Thoracic aorta (tissue), 2 donors: ENCODE measurements at places on chromosomes 3 and 15.

DNA sequence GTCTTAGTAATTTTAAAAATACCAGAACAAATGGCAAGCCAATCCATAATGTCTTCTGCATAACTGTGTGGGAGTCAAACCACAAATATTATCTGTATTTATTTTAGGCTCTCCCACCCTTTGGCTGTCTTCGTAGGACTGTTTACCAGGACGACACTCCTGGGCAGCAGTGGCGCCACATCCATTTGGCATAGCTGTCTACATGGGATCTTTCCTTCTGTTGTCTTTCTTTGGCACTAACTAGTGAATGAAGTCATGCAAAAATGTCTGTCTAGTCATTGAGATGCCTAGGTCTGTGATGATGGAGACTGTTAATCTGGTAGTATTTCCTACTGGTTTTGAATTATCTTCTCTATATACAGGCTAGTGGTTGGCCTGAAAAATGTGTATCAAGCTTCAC, 54.0 kb upstream of the CHMP2B start:
- no peak for DNase-seq

DNA sequence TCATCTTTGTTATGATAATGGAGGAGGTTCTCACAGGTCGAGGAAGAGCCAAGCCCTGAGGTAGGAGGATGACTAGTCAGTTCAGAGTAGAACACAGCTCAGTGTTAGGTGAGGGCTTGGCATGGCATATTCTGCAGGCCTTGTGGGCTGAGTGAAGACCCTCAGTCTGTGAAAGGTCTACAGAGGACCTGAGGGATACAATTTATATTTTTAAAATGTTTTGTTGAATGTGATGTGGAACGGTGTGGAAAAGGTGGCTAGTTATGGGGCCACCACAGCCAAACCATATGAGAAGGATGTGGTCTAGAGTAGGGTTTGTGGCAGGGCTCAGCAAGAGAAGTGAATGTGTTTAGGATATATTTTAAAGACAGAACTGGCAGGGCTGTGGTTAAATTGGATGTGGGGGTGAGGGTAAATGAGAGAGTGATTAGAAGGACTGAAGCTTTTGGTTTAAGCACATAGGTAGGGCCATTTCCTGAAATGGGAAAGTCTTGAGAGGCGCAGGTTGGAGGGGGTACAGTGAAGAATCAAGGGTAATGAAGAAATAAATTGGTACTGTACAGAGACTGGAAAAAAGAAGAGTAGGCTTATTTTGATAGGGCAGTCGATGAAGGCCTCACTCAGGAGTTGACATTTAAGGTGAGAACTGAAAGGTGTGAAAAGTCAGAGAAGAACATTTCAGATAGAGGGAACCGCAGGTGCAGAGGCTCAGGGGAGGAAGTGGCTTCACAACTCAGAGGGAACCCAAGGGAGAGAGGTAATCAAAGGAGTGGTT, 60.5 kb downstream of the SPTSSB start:
- no peak for DNase-seq

DNA sequence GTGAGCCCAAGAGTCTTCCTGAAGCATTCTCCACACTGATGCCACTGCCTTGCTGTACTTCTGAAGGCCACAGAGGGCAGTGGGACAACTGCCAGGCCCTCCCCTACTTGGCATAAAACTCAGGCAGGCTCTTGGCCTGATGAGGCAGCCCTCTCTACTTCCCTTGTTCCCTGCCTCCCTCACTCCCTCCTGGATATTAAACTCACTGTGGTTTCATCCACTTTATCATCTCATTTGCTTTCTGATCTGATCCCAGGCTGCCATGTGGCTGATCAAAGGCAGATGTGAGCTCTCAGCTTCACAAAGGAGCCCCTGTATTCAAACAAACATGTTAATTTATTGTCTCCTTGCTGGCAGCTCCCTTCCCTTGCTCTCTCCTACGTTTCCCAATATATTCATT, 533.5 kb downstream of the IGSF11 start:
- no peak for DNase-seq

GRCh38 chr3:20853890-20854289, 667.9 kb upstream of the SGO1 start:
- no peak for DNase-seq

GRCh38 chr3:193560870-193561269, 6.2 kb upstream of the ATP13A4 start:
- DNase-seq: no peak

GRCh38 chr3:129481766-129482332, 41.8 kb downstream of the IFT122 start:
- no peak for DNase-seq

DNA sequence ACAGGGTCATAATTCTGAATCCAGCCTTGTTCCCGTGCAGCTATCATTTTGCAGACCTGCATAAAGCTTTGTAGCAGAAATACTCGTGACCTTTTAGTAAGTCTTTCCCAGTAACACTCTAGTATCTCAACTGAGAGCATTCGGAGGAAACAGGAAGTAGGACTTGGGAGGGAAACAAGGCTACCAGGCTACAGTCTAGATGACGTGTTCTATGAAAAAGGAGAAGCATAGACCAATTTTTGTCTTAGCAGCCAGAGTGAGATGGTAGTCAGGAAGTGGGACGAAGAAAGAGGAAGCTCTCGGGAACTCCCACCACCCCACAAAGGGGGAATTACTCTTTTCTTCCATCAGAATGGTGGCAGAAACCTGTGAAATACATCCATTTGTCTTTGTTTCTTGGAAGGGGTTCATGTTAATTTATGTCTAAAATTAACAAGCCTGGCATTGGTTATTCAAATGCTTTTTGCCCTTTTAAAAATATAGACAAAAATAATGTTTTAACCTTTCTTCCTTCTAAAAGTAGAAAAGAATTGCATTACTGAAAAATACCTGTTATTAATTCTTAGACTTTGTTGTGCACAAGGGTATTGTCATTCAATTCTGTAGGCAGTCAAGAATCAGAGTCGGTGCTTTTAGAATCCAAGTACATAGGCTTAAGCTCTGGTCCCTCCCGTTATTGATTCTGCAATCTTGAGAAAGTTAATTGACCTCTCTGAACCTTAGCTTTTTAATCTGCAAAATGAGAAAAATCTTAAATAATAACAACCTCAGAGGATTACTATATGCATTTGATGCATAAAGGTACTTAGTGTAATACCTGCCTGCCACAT, 1.6 kb upstream of the SUCNR1 start:
- DNase-seq: no peak

- no peak for DNase-seq
These were observed 110.2 kb downstream of the PLCL2 start for GRCh38 chr3:16994854-16995525.

DNA sequence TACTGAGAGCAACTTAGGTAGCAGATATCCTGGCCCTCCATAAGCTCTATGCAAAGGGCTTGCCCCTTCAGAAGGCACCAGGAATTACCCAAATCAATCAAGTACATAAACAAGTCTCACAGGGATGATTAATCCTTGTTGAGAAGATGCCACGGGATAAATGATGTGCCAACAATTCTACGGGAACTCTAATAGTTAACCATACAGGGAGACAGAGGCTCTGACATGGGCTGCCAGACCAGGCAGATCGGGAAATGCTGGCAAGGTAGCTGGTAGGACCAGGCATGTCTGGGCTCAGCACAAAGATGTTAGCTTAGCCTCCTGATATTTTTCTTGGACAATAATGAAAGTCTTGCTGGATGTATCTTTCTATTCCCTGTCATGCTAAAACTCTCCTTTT, 249.3 kb upstream of the THBS1 start:
- DNase-seq: no peak

- DNase-seq: no peak
These were observed 915 bp upstream of the CALML4 start for GRCh38 chr15:68205954-68206539.

DNA sequence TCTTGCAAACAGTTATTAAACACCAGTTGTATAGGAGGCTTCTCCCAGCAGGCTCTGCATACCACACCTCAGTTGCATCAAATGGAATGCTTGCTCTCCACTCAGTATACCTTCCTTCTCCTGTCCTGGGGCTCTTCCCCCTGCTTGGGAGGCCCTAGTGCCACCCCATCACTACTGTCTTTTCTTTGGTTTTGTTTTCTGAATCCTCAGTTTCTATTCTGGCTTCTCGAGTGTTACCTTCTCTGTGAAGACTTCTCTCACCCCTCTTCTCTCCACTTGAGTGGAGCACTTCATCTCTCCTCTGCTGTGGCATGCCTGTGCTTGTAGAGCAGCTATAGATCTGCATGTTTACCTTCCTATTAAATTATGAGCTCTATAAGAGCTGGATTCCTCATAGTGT, 75.7 kb upstream of the TPRG1 start:
- no peak for DNase-seq

- no peak for DNase-seq
These were observed 902.9 kb downstream of the EPHA3 start for GRCh38 chr3:90010341-90010740.

DNA sequence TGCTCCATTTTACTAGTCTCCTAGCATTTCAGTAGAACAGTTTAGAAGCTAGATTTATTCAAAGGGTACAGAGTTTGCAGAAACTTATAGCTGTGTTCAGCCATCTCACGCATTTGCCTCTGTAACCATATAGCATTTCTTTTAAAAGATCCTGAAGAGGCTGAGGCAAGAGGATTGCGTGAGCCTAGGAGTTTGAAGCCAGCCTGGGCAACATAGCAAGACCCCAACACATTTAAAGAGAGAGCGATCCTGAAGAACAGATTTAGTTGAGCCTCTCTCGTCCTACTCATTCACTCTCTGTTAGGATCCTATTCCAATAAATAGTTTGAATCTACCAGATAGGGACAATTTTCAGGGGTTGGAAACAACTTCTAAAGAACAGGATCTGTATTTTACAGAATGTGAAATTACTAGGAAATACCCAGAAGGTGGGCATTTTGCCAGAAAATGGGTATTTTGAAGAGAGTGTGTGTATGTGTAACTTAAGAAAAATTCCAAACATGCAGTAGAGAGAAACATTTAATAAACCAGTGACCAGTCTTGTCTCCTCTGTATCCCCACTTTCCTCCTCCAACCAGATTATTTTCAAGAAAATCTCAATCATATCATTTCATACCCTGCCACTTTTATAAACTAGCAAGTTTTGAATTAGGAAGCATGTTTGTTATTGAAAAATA, 4.5 kb downstream of the EIF3J start:
- DNase-seq: no peak

GRCh38 chr15:29917600-29918597, 95.6 kb upstream of the TJP1 start:
- DNase-seq: no peak

GRCh38 chr3:79497447-79498111, 270.2 kb downstream of the ROBO1 start:
- no peak for DNase-seq

GRCh38 chr15:79339588-79340314, 28.8 kb downstream of the TMED3 start:
- DNase-seq: no peak

GRCh38 chr3:14410503-14411165, 8.2 kb downstream of the SLC6A6 start:
- no peak for DNase-seq

GRCh38 chr15:43867096-43867495, 40.3 kb downstream of the WDR76 start:
- no peak for DNase-seq

- no peak for DNase-seq
These were observed 86.9 kb downstream of the CRYGS start for GRCh38 chr3:186457236-186457635.

DNA sequence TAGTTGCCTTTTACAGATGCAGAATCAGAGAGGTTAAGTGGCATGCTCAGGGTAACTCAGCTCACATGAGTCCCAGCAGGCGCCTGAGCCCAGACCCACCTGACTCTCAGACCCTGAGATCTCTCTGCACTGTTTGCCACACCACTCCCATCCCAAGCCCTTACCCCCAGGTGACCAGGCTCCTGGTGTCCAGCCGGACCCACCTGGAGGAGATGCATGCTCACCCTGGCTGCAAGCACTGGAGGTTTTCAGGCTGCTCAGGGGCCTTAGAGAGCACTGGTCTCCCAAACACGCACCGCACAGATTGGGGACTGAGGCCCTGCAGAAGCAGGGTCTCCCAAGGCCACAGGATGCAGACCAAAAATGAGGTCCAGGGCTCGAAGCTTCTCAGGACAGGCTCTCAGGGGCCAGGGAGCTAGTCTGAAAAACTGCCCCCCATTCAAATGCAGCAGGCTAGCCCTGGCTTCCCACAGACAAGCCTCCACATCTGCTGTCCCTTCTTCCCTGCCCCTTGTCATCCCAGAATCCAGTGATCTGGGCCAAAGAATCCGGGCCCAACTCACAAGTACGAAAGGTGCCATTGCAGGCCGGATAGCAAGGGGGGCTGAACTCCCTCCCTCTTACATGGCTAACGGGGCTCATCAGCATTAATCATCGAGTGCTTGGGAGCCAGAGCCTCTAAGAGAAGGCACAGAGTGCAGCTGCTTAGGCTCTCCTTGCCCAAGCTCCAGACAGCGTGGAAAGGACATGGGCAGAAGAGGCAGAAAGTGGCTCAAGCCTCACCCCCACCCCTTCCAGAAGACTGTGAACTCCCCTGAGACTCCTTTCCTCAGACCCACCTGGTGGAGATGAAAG, 90.2 kb upstream of the PRR20G start:
- DNase-seq: no peak

DNA sequence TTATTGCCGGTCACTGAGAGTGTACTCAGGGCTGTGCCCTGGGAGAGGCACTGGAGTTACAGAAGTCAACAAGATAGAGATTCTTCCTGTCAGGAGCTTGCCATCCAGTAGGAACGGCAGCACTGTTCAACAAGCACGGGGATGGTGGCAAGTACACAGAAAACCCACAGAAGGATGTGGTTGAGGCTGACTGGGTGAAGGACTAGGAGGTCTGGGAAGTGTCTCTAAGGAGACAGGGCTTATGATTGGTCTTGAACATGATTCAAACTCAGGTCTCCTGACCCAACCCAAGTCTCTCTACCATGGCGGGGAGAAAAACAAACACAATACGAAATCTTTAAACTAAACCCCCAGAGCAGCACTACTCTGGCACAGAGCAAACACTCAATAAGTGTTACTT, 37.6 kb downstream of the ERICH6 start:
- DNase-seq: no peak

DNA sequence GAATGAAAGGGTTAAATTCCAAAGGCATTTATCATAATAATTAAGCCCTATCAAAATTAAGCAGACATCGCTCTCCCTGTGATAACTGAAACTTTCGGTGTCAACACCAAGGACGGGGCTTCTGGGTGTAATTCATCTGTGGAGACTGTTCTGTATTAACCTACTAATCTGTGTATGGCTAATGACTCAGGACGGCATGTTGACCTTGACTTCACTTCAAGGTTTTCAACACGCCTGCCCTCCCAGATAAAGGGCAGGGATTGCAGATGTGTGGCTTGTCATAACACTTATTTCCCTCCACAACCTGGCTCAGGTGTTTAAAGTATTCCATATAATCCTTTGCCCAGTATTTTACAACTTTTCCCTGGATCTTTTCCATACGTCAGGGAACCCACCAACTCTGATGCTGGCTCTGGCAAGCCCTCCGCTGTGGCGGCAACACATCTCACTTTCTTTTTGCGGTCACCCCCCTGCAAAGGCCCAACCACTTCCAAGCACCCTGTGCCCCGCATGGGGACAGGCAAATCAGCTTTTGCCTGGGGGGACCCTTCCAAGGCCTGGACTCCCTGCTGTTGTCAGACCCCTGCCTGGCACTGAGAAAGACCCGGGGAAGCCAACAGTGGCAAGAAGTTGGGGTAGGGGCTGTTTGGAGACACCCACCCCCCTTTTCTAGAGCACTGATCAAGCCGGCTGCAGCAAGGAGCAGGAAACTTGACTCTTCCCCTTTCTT, 93.2 kb upstream of the MEF2A start:
- DNase-seq: no peak

- no peak for DNase-seq
These were observed 233.3 kb upstream of the SLCO3A1 start for GRCh38 chr15:91620229-91620628.
